ENCODE measurements at places on chromosomes 5 and 9.

DNA sequence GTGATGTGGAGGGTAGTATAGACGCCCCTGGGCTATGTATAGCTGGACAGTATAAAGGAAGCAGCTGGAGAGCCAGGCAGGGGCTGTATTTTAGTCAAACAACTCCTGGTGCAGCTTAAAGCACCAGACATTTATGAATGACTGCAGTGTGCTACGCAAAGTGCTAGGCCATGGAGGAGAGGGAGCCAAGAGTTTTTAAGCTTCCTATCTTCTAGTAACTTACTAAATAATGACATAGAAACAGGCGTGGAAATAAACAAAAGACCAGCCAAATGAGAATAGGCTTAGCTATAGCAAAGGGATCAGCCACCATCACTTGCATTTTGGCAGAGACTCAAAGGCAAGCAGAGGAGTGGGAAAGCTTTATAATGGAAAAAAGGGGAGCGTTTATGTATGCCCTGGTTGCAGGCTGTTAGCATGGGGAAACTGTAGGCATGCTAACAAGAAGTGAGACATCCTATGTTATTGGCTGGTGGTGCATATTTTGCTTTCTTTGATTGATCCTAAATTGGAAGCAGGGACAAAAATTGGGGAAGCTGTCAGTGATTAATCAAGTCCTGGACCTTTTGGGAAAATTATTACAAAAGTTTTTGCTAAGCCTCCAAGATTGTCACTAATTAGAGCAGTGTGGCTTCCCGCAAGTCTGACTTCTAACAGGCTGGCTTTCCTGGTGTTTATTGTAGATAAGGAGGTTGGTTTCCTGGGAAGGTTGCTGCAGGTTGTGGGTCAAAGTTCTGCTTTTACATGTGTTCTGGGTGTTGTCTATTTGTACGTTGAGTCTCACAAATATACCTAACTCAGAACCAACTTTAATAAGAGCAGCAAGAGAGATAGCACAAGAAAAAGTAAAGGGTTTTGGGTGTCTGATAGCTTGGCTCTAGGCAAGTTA, 46.6 kb downstream of the RAB3C start:
- DNase-seq = no peak

GRCh38 chr9:129864991-129865647, 29.9 kb downstream of the USP20 start:
- no peak for DNase-seq

GRCh38 chr5:28542987-28543386, 1504.6 kb upstream of the CDH9 start:
- peak; percentile 57 for DNase-seq

DNA sequence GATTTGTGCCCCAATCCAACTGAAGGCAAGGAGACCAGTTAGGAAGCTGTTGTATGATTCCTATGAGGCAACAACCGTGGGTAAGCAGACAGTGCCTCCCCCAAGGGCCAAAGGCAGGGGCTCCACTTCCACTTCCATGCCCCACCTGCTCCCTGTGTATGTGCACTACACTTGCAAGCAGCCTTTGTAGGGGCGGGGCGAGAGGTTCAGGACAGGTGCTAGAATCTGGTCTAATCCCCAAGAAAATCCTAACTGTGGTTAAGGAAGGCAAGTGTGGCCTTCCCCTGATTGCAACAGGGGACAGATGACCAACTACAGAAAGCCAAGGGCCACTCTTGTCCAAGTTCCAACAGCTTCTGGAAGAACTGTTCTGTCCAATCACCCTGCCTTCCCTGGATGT, 41.7 kb downstream of the B4GALT1 start:
- DNase-seq = no peak

DNA sequence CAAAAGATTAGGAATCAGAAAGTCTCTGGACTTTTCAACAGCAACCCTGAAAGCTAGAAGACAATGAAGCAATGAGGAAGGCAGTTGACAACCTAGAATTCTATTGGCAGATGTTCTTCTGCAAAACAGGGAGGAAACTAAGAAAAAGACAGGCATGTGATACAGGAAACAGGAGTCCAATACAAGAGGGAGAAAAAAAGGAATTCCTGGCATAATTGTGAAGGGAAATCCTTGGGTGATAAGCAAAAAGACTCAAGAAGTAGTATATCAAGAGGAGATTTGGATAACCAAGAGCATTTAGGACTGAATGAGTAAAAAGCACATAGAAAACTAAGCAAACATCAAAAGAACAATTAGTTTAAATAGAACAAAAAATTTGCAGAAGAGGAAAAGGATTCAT, 58.6 kb downstream of the LPAR1 start:
- DNase-seq = no peak

DNA sequence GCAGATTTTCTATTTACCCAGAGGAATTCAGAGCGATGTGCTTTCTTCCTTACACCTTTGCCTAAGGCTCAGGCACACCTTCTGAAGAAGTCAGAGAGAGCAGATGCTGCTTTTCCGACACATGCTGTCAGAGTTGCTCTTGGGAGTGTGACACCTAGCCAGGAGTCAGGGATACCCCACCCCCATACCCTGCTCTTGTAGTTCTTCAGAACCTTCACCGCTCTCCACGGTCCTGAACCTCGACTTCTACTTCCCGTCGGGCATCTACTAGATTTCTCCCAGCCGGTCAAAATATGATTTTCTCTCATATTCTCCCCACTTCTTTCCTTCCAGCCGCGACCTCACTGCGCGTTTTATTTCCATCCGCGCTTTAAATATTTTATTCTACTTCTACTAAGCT, 1.7 kb downstream of the GRIN3A start:
- no peak for DNase-seq

DNA sequence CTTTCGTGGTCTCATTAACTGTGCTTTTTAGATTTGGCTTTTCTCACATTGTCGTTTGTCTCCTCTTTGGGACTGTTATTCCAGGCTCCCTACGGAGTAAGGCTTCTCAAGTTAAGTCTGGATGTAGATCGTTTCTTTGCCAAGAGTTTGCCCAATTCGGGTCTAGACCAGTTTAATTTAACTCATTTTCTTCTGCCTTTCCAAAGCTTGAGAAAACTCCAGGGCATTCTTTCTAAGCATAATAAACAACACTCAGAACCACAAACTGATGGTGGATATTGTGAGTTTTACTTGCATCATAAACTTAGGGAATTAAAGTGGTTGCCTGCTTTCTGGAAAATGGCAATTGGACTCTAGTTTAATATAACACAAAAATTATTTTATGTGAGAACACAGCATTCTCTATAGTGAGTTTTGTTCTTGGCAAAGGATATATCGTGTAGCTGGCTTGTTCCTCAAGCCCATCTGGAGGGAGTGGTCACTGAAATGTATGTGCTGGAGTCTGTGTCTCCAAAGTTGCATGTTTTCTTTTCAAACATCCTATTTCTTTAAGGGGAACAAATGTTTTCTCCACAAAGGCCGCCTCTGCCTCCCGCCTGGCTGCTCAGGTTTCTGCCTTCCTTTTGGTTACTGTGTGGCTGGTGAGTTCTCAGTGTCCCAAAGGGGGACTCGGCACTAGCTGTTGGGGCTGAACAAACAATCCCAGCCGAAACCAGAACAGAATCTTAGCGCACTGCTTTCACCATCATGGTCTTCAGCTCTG, 211.3 kb upstream of the FBN2 start:
- DNase-seq = no peak

GRCh38 chr9:21608200-21608599, 126.1 kb upstream of the IFNE start:
- no peak for DNase-seq

GRCh38 chr9:109319017-109319625, 1.7 kb downstream of the EPB41L4B start:
- peak; percentile 32 for DNase-seq

DNA sequence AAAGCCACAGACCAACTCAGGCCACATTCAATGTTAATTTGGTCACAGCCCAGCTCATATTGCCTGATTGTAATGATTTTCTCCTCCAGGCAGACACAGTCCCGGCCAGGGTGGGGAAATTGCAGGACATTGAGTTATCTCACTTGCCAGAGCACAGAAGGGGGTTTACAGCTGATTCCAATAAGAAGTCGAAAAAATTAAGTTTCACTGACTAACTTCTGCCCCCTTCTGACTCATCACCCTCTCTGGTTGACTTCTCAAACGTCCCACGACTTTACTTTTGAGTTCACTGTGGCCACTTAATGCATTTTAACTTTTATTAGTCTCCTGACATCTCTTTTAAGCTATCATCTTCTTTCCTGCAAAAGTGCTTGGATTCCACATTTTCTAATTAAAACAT, 321.4 kb upstream of the WWC1 start:
- no peak for DNase-seq

DNA sequence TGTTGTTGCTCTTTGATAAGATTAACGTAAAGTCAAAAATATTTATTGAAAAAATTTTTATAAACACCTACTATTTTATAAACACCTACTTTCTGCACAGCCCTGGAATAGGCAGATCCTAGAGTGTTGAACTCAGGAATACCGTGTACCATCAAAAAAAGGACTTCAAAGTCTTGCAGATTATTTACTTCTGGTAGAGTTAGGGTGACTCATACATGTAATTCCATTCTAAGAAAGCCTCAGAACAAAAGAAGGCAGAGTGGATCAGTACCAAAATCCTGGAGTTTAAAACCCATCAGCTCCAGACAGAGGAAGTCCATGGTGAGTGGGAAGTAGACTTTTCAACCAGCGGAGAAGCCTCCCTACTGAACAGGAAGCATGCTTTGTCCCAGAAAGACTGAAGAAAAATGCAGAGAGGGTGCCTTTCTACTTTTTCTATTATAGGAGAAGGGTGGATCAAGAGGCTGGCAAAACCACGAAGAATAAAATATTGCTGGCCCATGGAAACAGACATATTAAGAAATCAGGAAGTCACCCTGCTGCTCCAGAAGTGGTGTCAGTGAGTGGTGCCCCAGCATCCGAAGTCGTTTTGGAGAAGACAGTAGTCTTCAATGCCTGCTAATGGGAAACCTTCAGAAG, 45.1 kb upstream of the DAB2 start:
- no peak for DNase-seq

DNA sequence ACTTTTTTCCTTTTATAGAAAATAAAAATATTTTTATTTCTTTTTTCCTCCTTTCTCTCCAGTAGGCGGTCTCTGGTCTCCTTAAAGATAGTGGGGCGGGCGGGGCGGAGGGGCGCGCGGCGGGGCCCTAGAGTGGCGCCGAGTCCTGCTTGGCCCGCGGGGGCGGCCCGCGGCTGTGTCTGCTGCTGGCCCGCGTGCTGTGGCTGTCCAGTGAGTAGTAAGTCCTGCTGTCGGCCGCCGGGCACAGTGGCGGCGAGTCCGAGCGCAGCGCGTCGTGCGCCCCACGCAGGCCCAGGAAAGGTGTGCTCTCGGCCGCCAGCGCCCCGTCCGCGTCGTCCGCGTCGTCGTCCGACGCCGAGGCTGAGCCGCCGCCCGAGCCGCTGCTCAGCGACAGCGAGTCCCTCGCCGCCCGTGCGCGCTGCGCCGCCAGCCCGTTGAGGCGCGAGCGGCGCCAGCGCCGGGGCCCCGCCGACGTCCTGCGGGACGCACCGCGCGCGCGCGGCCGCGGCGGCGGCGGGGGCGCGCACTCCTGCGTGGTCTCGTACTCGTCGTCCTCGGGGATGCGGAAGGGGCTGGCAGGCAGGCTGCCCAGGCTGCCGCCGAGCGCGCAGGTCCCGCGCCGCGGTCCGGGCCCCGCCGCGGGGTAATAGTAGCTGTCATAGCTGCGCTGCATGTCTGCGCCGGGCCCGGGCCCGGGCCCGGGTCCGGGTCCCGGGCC, 52.3 kb downstream of the PSD2 start:
- no peak for DNase-seq

DNA sequence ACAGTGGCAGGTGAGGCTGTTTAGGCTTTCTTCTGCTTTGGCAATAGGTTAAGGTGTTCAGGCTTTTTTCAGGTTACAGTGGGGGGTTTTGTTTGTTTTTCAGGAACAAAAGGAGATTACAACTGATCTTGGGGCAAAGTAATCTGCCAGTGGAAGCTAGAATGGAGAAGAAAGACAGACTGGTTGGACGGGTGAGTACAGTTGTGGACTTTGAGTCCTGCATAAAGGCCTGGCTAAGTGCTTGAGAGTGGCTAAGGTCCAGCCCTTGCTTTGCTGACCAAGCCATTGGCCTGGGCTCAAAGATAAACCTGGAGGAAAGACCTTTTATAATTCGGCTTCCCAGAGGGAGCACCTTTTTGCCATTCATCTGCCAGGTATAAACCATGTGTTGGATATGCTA, 63.1 kb downstream of the MTMR12 start:
- DNase-seq = no peak

GRCh38 chr5:124733329-124733650, 13.1 kb downstream of the ZNF608 start:
- DNase-seq = no peak

DNA sequence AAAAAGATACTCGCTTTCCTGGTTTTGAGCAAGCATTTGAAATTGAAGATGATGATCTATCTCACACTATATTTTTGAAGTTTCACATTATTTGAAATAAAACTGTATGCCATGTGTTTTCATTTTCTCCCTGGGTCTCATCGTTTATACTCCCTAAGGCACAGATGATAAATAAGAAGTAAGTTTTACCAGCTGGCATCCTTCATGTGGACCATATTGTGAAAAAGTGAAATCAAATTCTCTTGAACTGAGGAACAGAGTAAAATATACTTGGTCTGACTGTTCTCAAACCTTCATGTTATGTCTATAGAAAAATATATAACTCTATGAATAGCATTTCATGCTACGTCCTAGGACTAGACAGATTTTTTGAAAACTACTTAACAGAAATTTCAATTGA, 1600.9 kb upstream of the C9orf72 start:
- DNase-seq = no peak

DNA sequence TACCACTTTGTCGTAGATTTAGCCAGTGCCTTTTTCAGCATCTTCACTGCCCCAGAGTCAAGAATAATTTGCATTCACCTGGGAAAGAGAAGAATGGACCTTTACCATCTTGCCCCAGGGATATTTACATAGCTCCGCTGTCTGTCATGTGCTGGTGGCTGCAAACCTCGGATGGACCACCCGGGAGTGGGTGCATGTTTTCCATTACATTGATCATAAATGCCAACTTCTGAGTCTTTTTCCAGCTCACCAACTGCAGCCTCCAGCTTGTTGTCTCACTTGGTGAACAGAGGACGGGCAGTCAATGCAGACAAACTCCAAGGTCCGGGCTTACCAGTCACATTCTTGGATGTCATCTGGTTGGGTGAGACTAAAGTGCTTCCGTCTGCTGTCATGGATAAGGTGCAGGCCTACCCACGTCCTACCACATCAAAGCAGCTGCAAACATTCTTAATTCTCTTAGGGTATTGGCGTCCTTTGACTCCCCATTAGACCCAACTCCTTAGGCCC, 155.8 kb upstream of the APC start:
- DNase-seq = no peak

- no peak for DNase-seq
These were observed 1.1 kb upstream of the KIAA1958 start for GRCh38 chr9:112485574-112485973.

GRCh38 chr9:135239100-135239768, 151.8 kb downstream of the OLFM1 start:
- DNase-seq = no peak

GRCh38 chr9:33082538-33083326, 6.3 kb upstream of the SMU1 start:
- no peak for DNase-seq

DNA sequence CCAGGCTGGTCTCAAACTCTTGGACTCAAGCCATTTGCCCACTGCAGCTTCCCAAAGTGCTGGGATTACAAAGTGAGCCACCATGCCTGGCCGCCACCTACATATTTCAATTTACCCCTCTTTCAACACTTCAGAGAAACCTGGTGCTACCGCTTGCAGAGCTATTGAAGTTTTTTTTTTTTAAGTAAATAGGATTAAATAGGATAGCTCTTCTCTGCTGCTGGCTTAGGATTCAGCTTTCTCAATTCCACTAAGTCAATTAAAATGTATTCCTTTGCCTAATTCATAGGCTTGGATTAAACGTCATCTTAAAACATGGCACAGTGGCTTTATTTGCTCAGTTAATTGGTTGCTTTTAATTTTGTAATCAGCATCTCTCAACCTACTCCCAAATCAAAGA, 41.0 kb downstream of the KIAA1191 start:
- no peak for DNase-seq

Data from NCI-H524 treated with DMSO at 0.1 percent for 48 hours (cell line).